GM04503 (cell line): ENCODE measurements at places on chromosomes 4 and X.

GRCh38 chr4:38278255-38278654 is 318.1 kb downstream of the PTTG2 start:
- no peak for DNase-seq

GRCh38 chr4:3656416-3657356 is 109.5 kb upstream of the ADRA2C start:
- DNase-seq, result no peak

GRCh38 chr4:73844345-73844744 is 7.9 kb downstream of the CXCL6 start:
- peak; percentile 37 for DNase-seq

DNA sequence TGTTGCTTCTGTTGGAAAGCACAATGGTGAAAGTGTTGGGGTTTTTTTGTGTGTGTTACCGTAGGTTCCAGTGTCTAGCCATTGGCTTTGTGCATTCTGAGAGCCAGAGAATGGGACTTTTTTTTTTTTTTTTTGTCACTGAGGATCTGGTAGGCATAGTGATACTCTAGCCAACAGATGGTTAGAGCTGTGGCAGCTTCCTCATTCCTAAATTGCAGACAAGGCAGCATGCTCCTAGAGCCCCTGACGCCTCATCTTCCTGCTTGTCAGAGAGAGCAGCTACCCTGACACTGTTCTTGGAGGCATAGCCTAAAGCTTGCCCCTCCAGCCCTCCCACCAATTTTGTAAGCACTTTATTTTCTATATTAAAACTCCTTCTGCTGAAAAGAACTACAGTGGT is 27.0 kb downstream of the ARHGEF9 start:
- no peak for DNase-seq

- DNase-seq, result no peak
Measured at GRCh38 chrX:15269120-15269519, 763 bp downstream of the ASB9 start.

- peak; percentile 55 for DNase-seq
Measured at GRCh38 chr4:55397520-55398321, 2.0 kb downstream of the TMEM165 start.
